ENCODE measurements at places on chromosomes 5 and 9.

GRCh38 chr9:4397917-4398316 lies 92.4 kb upstream of the SLC1A1 start:
- DNase-seq = no peak

- peak; percentile 25 for DNase-seq
Observed at GRCh38 chr9:109880276-109881169, 100.5 kb downstream of the PALM2AKAP2 start.

GRCh38 chr5:90878549-90879196 lies 320.1 kb downstream of the ADGRV1 start:
- no peak for DNase-seq

- no peak for DNase-seq
Observed at GRCh38 chr5:139743001-139743771, 52.4 kb upstream of the PSD2 start.

GRCh38 chr9:90343366-90343765 lies 299.3 kb downstream of the DIRAS2 start:
- DNase-seq = no peak

DNA sequence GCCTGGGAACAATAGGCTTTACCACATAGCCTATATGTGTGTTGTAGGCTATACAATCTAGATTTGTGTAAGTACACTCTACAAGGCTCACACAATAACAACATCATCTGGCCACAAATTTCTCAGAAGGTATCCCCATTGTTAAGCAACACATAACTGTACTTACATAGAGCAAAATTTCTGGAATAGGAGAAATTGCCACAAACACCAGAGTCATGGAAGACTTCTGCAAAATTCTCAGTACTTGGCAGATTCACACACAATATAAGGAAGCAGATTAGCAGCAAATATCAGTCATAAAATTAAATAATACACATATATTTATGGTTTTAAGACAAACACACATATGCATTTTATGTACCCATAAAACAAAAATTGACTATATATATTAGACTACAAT lies 16.4 kb downstream of the GNAQ start:
- no peak for DNase-seq

GRCh38 chr5:140024928-140025327 lies 18.2 kb downstream of the NRG2 start:
- no peak for DNase-seq

DNA sequence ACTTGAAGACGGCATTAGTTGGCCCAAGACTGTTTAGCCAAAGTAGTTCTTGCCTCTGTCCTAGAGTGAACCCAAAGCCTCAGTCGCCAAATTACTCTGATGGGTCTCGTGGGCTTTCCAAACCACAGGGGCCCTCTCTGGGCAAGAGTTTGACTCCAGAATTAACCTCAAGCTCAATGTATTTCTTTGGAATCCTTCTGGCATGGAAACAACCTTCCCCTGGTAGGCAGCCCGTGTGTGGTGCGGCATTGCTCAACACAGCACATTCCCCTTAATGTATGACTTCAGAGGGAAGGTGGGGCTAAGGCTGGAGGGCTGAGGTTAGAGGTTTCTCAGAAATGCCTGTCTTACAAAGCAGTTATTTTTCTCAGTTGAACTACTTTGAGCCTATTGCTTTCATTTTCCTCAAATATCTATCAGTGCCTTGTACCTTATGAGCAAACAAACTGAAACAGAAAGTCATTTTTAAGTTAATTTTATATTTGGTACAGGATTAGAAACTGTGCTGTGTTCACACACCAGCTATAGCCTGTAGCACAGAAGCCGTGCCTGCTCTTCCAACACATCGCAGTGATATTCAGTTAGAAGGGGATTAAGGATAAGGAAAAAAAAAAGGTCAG lies 123.9 kb upstream of the HAPLN1 start:
- DNase-seq = peak; percentile 6

- no peak for DNase-seq
Observed at GRCh38 chr5:54523534-54523933, 6.0 kb downstream of the SNX18 start.

DNA sequence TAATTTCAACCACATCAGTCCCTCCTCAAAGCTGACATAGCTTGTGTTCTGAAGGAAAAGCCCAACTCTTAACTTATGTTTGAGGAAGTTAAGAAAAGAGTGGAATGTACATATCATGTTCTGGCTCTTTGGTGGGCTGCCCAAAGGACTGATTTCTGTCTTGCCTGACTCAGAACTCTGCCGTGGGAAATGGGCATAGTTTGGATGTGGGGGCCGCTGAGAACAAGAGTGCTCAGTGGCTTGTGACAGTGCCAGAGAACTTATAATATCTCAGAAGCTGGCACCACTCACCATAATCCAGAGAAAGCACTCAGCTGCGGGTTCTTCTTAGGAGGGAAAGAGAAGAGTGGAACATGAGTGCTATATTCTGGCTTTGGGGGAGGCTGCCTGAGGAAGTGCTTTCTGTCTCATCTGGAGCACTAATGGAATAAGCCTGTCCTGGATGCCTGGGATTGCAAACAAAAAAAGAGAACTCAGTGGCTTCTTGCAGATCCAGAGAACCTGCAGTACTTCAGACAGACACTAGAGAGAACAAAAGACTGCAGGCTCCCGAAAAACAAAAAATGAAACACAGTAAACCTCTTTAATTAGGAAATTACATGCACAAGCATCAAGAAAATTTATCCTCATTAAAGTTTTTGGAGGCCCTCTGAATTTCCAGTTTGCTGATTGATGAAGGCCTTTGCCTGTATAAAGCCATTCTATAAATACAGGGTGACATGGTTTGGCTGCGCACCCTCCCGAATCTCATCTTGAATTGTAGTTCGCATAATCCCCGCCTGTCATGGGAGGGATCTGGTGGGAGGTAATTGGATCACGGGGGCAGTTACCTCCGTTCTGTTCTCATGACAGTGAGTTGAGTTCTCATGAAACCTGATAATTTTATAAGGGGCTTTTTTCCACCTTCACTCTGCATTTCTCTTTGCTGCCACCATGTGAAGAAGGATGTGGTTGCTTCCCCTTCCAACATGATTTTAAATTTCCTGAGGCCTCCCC lies 207.0 kb downstream of the DMAC1 start:
- no peak for DNase-seq

DNA sequence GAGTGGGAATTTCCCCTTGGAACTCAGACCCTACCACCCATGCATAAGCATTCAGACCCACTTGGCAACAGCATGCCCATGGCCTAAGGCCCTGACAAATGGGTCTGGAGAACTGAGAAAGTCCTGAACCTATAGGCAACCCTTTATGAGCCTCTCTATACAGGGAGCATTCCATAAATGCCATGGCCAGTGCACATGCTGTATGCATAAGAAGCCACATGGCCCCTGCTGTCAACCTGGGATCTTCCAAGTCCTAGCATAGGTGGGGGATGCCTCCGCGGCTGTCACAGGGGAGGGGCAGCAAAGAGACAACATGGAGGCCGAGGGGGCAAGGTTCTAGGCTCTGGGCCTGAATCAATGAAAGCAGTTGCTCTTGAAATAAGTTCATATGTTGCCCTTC lies 8.2 kb upstream of the NIPAL4 start:
- no peak for DNase-seq

GRCh38 chr5:178996156-178996555 lies 1.0 kb upstream of the GRM6 start:
- no peak for DNase-seq

DNA sequence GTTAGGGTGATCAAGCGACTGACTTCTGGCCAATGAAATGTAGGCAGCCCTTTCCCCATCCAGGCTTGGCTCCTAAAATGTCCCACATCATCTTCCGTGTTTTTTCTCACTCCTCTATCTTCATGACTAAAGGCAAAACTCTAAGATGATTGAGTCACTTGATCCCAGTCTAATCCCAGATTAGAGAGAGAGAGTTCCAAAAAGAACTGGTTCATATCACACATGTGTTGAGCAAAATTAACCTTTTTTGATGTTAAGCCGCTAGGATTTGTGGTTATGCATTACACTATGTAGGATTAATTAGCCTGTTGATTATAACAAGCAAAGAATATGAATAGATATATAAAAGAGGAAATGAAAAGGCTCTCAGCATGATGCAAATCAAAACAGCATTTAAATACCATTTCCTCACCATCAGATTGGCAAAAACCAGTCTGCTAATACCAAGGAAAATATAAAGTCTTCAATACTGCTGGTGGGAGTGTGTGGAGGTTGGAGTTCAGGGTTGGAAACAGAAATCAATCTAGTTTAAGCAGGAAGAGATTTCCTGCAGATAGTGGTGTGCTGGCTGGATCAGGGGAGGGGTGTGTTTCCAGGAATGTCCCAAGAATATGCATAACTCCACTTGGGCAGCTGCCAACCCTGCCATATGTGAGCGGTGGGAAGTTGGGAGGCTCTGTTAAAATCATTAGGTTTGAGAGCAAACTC lies 187.6 kb upstream of the S1PR3 start:
- DNase-seq = no peak

DNA sequence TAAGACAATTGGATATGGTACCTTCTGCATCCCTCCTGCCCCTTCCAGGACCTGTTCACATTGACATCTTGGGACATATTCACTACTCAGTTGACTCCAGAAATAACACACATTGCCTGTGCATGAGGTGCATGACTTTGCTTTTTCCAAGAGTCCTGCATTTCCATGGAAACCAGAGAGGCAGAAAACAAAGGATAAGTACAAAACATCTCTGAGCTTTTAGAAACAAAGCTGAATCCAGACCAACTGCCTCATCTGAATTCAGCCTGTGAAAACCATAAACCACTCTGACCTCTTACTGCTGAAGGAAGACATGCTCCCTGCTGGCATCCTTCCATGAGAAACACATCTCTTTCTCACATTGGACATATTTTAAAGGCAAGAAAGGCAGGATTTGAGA lies 695.1 kb downstream of the TAF11L14 start:
- DNase-seq = no peak

DNA sequence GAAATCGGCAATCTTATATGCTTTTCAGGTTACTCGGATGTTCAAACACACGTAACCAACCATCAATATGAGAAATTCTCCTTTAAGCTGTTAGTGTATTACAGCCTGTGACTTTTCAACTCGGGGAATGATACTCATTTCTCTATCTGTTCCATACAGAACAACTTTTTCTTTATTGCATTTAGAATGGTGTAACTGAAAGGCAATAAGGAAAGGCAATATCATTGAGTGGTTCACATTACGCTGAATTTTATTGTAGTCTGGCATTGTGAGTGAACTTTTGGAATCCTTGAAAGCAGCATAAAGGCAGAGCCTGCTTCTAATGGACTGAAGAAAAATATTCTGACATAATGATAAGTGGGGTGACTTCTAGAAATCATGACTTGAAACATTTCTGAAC lies 54.4 kb upstream of the MEF2C start:
- DNase-seq = no peak

DNA sequence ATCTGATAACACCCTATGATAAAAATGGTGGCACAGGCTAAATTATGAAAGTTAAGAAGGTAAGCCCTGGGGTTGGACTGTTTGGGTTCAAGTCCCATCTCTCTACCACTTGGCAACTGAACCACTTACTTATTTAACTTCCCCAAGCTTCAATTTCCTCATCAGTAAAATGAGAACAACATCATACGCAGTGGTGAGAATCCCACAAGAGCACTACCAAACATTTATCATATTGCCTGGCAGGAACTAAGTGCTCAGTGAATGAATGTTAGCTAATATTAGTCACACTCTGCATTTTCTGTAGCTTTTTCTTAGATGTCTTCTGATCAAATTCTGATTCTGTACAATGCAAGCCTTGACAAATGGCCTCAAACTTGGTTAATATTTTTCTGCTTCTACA lies 306.7 kb downstream of the EBF1 start:
- DNase-seq = no peak

DNA sequence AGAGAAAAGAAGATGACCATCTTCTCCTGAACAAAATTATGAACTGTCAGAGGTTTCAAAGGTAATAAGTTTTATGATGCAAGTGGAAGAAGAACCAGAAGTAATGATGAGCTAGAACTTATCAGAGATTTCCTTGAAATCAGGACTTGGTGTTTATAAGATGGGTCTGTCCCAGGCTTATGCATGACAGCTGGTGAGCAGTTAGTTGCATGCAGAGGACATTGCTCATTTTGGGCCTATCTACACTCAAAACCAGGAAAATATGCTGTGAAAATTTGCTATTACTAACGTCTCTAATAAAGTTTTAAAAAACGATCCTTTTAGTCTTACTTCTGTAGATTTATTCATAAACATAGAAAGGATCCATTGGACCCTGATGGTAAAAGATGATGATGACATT lies 6.6 kb upstream of the STC2 start:
- DNase-seq = no peak

GRCh38 chr5:175479125-175479881 lies 943 bp downstream of the SFXN1 start:
- no peak for DNase-seq

GRCh38 chr5:83244516-83244915 lies 167.2 kb downstream of the XRCC4 start:
- DNase-seq = no peak
